ENCODE measurements at places on chromosomes 12 and 14.

GRCh38 chr12:95630496-95630895 lies 79.2 kb upstream of the USP44 start:
- no peak for DNase-seq

DNA sequence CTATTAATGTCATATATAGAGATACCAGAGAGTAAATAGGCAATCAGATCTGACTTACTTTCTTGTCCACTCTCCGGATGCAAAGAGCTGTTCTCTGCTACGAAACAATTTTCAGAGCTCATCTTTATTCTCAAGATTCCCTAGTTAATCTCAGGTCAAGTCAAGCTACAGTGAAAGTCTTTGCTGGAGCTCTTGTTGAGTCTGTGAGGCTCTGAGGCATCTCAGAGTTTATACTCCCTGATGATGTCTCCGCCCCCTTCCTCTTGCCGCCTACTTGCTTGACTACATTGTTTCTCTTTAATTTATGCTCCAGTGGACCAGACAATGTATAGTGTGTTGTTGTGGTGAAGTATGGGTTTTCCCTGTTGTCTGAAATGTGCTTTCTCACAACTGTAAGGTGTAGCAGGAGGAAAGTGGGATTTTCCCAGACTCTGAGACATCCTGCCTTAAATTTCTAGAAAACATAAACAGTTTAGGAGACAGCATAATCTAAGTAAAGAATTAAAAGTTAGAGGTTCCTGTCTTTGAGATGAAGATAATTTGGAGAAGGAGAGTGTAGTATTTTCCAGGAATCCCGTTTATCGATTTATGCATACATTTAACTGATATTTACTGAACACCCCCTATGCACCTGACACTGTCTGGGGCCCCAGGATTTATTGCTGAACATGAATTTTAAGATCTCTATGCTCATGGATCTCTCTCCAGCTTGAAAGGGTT lies at the start of gene CD69:
CD69 (minus strand) TSS at position 203 of the 720 bp plus-strand sequence; CDS start at position 122, 81 bp downstream.
- DNase-seq = no peak

DNA sequence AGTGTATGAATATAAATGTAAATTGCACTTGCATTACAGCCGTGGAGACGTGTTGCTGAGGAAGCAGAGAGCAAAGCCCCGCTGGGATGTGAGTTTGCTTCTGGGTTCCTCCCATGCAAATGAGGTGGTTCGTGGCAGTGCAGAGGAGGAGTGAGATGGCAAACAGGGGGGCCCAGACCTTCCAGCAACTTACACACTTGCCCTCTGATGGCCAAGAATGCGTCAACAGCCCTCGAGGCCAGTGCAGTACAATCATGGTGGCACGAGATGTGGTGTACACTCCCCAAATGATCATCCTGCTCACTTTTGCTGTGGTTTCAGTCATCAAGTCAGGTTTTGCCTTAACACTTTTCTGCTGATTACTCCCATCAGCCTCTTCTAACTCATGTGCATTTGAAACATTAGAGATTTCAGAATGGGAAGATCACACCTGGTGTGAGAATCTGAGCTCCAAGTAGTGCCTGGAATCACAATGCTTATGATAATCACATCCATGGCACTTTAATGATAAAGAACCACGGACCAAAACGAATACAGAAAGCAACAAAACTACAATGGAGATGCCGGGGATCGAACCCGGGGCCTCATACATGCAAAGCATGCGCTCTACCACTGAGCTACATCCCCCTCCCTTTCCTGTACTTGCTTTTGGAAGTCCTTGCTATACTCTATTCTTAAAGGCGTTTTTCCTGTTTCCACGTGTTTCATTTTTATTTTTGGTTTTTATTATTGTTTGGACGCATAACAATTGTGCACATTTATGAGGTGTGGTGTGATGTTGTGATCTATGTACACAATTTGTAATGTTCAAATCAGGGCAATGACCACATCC lies 7.0 kb upstream of the UBC start:
- DNase-seq = no peak

GRCh38 chr12:49689237-49689636 lies 18.0 kb downstream of the FMNL3 start:
- no peak for DNase-seq

- DNase-seq = no peak
Measured at GRCh38 chr12:95083471-95083870, 10.1 kb upstream of the NR2C1 start.
